Lung microvascular endothelial cell (primary cell): ENCODE measurements at places on chromosomes 4 and X. TPM values are rescaled to one million over a fixed set of nuclear protein-coding genes. Genes with fewer than 3 reads are reported as not detected.

DNA sequence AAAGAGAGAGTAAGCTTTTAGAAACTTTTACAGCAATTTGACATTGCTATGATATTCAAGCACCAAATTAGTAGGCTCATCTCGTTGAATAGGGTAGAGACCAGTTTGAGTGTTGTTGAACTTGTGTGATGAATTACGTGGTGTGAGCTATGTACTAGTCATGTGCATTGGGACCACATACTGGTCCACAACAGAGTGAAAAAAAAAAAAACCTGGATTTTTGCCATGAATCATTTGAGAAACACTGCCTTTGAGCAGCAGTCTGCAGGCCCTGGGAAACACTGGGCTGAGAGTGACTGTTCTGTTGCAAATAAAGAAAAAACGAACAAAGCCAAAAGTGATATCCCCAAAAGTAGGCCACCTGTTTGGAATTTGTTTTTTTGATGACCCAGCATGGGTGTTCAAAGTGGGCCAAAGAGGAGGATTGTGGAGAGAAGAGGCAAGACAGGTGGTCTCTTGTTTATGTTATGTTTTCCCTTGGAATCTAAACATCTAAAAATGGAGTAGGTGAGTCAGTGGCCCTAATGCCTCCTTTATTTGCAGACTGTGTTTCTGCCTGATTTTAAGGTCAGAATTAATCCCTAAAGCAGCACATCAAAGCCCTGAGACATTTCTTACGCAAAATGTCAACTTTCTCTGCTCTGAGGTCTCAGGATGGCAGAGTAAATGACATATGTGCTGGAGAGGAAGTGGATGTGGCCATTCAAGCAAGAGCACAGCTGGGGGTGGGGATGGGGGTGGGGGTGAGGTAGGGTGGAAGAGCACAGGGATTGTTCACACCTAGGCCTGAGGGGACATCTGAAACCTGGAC is 33.5 kb downstream of the TAF7L start:
- DNase-seq, result peak; percentile 16

GRCh38 chr4:127997534-127998388 is 32.6 kb downstream of the ABHD18 start:
- DNase-seq, result no peak

DNA sequence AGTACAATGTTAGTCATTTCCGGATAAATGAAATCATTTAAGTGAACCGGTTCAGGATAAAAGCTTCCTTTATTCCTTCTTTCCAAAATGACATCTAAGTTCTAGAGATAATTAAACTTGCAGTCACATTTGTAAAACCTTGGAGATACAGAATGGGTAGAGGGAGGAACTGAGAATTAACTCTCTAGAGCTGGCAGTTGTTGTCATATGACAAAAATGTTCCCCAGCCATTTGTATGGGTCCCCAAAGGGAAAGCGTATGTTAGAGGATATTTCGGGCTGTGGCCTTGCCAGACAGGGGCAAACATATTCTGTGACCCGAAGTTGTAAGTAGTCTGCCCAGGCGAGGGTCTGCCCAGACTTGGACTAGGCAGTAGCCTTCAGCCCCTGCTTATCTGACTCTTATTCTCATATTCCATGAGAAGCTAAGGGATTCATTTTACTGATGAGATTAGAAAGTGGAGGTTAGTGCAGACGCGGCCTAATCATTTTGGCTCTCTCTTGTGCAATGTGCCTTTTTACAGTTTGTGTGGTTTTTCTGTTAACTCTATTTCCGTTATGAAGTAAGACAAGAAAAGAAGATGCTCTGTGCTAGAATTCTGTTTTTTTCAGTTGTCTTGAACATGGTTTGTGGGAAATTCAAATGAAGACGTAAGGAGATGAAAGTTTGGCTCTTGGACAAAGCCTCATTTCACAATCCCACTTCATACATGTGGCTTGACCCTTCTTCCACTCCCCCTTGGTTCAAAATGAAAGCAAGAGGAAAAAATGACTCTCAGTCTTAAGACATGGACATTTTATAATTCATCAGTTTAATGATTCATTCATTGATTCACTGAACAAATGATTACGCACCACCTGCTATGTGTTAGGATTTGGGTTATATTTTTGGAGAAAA is 2394.2 kb upstream of the AGA start:
- no peak for DNase-seq

GRCh38 chrX:8005678-8006347 is 78.6 kb upstream of the PNPLA4 start:
- no peak for DNase-seq

GRCh38 chr4:52001616-52002015 is 18.5 kb downstream of the LRRC66 start:
- no peak for DNase-seq

DNA sequence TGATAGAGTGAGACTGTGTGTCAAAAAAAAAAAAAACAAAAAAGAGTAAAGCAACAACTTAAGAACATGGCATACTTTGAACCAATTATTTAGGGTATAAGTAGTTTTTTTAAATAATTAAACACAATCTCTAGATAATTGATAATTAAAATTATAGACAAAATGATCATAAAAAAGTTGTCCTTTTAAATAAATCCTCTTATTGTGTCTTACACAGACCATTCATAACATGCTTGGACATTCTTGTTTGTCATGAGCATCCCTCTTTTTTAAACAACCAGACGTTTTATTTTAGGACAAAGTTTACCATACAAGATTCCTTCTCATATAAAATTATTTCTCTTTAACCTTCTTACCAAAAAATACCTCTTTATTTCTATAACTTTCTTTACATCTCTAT is 35.1 kb downstream of the SPCS3 start:
- DNase-seq, result no peak

RXFP1 gene
- 0.22 TPM in 1 of 2 replicates, not detected in the other for total RNA-seq
